Stimulated activated memory B cell treated with anti-CD40 and anti-IgM and Interleukin-4, amounts not matched to agents 10 μg/mL and 1 μg/mL and 100 μg/mL, for 72 hours (primary cell): ENCODE measurements at places on chromosomes 16 and 17.

GRCh38 chr17:6599364-6599763 is 41.1 kb downstream of the KIAA0753 start:
- no peak for ATAC-seq

GRCh38 chr17:4934173-4934979 is 2.3 kb downstream of the GP1BA start:
- no peak for ATAC-seq

DNA sequence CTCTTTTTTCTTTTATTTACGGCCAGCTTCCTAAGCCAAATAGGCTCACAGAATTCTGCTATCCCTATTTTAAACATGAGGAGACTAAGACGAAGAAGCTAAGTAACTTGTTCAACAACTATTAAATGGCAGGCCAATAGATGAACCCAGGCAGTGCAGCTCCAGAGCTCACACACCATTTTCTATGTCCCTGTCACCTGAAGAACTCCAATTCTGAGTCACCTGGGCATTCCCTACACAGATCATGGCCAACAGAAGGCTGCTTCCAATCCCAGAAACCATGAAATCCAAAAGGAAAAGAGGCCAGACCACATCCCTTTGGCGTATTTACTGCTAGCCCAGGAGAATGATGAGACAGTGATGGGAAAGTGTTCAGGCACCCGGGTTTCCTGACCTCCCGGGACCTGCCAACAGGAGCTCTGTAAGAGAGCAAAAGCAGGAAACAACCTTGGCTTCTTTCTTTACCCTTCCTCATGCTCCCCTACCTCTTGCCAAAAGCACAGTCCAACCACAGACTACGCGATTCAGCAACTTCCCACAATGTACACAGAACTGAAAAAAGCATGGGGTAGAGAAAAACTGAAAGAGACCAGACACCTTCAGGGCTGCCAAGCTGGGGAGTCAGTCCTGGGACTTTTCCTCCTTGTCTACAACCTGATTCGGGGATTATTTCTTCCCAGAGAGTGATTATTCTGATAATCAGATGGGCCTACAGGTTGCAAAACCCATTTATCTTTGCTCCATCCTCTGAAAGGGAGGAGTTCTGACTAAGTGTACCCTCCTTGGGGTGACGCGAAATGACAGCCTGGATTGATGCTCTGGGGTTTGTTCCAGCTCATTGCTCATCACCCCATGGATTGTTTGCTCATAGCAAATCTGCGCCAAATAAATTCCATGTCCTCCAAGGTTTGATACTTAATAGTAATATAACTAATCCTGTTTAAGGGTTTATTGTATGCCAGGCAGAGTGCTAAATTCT is 47.8 kb upstream of the HAS3 start:
- no peak for ATAC-seq

- ATAC-seq, result no peak
These were observed 17.6 kb downstream of the APPBP2 start for GRCh38 chr17:60508384-60508980.

- no peak for ATAC-seq
These were observed 700 bp downstream of the TLCD2 start for GRCh38 chr17:1709403-1709951.

DNA sequence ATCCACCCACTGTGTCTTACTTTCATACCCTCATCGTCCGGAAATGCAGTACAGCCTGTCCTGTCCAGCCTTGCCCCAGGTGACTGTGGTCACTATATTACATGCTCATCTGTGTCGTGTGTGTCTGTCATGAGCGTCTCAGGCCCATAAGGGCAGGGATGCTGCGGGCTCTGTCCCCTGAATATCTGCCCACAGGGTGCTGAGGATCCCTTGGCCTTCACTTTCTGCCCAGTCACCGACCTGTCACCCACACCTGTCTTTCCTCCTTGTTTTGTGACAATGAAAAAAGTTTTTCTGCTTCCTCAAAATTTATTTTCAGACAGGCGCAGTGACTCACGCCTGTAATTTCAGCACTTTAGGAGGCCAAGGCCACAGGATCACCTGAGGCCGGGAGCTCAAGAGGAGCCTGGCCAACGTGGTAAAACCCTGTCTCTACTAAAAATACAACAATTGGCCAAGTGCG is 1.4 kb upstream of the CTRB1 start:
- ATAC-seq, result no peak

- no peak for ATAC-seq
These were observed 77.4 kb upstream of the CCL2 start for GRCh38 chr17:34177642-34178041.

DNA sequence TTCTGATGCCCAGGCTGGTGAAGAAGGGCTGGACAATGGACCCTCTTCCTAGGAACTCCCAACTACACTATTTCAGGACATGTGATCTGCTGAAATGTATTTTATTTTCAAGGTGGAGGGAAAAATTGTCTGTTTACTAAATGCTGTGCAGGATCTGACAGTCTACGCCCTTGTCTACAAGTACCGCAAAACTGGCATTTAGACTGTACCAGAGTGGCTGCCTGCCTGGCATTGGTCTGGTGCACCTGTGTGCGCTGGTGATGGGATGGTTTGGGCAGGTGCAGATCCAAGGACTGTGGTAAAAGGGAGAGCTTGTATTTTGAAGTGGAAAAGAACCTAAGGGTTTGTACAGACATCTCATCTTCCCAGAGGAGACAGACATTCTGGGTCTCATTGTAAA is 79.7 kb downstream of the AIPL1 start:
- no peak for ATAC-seq

- no peak for ATAC-seq
These were observed 32.7 kb downstream of the VPS53 start for GRCh38 chr17:681738-682529.

DNA sequence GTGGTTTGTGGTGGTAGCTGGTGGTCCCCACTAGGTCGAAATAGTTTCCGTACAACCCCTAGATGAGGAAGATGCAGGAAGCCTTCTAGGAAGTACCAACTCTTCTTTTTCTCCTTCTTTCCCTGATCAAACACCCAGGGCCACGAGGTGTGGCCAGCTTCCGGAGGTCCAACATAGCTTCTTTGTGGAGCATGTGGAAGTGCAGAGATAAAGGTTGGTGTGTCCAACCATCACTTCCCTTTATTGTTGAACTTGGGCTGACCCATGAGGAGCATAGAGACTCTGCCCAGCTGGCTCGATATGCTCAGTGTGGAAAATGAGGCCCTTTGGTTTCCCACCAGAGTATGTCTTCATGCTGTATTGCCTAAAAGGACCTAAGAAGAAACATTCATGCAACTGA is 6.3 kb upstream of the RGS9 start:
- ATAC-seq, result no peak

GRCh38 chr16:64292161-64292560 is 829.7 kb downstream of the CDH11 start:
- no peak for ATAC-seq

GRCh38 chr16:1125471-1125870 is 27.4 kb upstream of the CACNA1H start:
- ATAC-seq, result no peak
